Activated T-cell treated with anti-CD3 and anti-CD28 coated beads, Interleukin-2, amount 50 U/mL, for 4 hours (primary cell): ENCODE measurements at places on chromosomes 3 and 15. TPM values are rescaled to one million over a fixed set of nuclear protein-coding genes. Genes with fewer than 3 reads are reported as not detected.

SAMD7 gene
- not detected for total RNA-seq

SNRPN gene
- total RNA-seq, result 40.9 TPM

VPS33B gene
- 20.9 TPM for total RNA-seq

IGF2BP2 gene
- total RNA-seq, result 0.43 TPM

BCHE gene
- total RNA-seq, result not detected

STARD5 gene
- total RNA-seq, result 5.3 TPM

IGDCC3 gene
- total RNA-seq, result not detected

NUP210 gene
- 83.4 TPM for total RNA-seq

GRAMD2A gene
- total RNA-seq, result not detected

CHRNA3 gene
- not detected for total RNA-seq

CD200 gene
- total RNA-seq, result 109 TPM

PML gene
- 34.9 TPM for total RNA-seq

OSTN gene
- total RNA-seq, result not detected
